ENCODE measurements at places on chromosomes 11 and 22.

- DNase-seq: no peak
Measured at GRCh38 chr11:22512457-22512856, 113.2 kb downstream of the FANCF start.

DNA sequence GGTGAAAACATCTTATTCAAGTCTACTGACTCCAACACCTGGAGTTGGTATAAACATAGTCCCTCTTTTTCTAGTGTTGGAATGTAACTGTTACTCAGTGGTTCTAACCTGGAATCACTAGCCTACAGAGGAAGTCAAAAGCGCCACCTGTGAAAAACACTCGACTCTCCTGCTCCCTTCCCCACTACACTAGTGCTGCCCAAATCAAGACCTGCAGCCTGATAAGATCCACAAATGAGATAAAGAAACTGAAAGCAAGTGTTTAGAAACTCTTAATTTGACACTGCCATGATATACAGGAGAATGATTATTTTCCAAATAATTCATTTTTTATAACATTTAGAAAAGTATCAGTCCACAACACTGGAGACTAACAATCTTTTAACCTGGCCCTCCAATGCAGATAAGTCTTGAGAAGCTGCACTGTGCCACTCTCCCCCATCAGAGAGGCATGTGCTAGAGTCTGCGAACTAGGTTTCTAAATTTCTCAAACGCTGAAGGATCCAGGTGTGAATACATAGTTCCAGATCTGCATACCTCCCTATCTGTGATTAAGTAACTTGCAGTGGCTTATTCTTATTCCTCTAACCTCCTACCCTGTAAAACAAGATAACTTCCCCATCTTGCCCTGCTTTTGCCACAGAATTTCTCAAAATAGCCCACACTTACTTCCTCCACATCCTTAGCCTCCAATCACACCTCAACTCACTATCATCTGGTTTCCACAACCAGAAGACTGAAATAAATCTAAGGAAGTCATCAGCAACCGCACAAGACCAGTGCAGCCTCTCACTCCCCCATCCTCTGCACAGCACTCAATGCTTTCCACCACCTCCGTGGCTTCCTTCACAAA is 88.1 kb downstream of the RRAS2 start:
- DNase-seq: no peak

GRCh38 chr22:22907551-22908494 is 20.2 kb downstream of the IGLL5 start:
- no peak for DNase-seq

- DNase-seq: peak; percentile 11
Measured at GRCh38 chr11:31995525-31996094, 95.3 kb upstream of the RCN1 start.

DNA sequence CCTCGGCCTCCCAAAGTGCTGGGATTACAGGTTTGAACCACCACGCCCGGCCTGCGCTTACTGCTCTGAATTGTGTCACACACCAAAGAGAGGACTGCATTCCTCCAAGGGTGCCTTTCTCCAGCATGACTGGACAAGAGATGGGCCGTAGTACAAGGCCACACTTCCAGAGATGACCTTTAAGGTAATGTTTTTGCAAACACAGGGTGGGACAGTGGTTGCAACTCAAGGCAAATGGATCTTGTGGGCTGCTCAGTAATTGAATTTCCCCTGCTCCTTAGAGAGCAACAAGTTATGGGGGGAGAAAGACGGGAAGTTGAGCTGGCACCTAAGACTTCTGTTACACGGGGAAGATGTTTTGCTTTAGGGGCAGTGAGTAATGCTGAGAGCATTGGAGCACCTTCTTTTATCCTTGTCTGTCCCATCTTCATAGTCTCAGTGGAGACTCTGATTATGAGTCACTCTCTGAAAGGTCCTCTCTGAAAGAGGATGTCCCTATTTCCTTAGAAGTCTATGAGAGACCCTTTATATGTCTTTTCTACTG is 66.3 kb downstream of the C11orf91 start:
- peak; percentile 24 for DNase-seq
